ENCODE measurements at places on chromosomes 4 and X.
A peak's percentile ranks its signal among the peaks of the same experiment; 100 is the strongest.

- DNase-seq, result no peak
Observed at GRCh38 chr4:99028187-99028586, 32.7 kb downstream of the METAP1 start.

DNA sequence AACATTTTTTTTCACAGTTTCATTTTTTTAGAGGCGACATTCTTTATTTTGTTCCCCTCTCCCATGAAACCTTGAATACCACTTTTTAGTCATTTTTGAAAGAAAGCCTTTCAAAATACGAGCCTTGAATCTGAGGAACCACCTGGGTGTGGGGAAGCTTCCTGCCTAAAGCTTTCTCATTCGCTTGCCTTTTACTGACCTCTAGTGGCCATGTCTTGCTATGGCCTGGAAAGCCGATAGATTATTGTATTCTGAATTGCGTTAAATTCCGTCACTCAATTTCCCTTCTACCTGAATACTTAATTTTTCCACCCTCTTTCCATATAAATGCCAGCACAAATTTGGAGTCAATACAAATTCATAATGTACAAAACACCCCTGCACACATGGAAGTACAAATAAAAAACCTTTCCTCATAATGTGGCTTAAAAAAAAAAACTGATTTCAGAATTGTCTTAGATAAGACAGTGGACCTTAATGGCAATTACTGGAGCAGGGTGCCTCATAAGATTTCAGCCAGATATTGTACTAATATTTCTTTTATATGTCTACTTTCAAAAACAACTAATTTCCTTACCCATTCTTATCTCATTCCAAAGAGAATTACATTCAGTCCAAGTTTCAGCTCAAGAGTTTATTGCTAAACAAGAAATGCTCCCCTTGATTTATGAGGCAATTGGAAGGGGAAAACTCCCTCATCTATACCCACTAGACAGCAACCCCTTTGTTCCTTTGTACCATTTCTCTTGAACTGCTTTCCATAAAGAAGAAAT, 217.9 kb downstream of the CENPC start:
- DNase-seq, result no peak

- no peak for DNase-seq
Observed at GRCh38 chrX:25013632-25014365, 2.0 kb downstream of the ARX start.

- no peak for DNase-seq
Observed at GRCh38 chrX:1851527-1851926, 236.7 kb downstream of the ASMT start.

GRCh38 chr4:3634894-3635820, 102.9 kb upstream of the LRPAP1 start:
- no peak for DNase-seq

- no peak for DNase-seq
Observed at GRCh38 chr4:3225936-3226335, 23.0 kb upstream of the MSANTD1 start.

GRCh38 chr4:114267976-114268375, 288.5 kb upstream of the ARSJ start:
- DNase-seq, result no peak

GRCh38 chrX:101478366-101478765, 6.9 kb upstream of the ARMCX4 start:
- DNase-seq, result no peak

- DNase-seq, result no peak
Observed at GRCh38 chr4:21543514-21543913, 405.1 kb downstream of the KCNIP4 start.

- no peak for DNase-seq
Observed at GRCh38 chr4:184398741-184399511, 75.4 kb downstream of the IRF2 start.

DNA sequence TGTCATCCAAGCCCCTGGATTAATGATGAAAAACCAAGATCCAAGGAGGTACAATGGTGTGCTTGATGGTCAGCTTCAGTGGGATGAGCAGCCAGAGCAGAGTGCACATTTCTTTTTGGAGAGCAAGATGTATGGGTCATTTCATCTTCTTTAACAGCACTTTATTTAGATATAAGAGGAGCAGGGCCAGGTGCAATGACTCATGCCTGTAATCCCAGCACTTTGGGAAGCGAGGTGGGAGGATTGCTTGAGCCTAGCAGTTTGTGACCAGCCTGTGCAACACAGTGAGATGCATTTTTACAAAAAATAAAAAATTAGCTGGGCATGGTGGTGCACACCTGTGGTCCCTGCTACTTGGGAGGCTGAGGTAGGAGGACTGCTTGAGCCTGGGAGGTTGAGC, 45.3 kb upstream of the MAP3K15 start:
- no peak for DNase-seq

GRCh38 chrX:121010218-121010617, 24.7 kb upstream of the CT47A1 start:
- no peak for DNase-seq

GRCh38 chrX:9227276-9227675, 193.3 kb upstream of the FAM9B start:
- DNase-seq, result peak; percentile 0

DNA sequence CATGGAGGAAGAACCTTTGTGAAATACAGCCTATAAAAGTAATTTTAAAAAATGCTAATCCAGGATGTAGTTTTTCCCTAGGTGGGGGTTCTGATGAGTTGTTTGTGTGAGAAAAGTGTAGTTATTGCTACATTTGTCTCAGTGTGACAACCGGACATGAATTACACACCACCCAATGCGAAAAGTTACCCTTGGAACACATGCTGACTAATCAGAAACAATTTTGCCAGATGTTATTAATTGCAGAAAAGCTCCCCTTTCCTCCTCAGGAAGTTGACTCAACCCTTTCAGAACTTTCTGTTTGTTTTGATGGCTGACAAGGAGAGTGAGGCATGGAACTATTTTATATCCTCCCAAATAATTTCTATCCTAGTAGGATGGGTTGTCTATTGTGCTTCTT, 38.1 kb upstream of the EDA2R start:
- DNase-seq, result no peak

DNA sequence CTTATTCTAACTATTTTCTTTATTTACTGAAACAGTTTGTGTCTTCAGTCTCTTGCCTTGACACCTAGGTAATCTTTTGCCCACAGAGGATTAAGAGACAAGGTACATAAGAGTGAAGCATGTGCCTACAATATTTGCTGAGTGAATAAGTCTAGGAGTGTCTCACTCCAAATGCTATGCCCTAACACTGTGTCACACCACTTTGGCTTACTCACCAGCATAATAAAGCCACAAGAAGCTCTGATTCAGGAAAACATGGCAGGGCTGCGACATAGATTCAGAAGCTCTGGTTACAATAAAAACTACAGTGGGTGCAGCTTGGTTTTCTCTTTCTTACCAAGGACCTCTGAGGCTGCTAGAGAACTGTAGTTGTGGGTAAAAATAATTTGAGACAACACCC, 127.1 kb downstream of the RBM46 start:
- no peak for DNase-seq

DNA sequence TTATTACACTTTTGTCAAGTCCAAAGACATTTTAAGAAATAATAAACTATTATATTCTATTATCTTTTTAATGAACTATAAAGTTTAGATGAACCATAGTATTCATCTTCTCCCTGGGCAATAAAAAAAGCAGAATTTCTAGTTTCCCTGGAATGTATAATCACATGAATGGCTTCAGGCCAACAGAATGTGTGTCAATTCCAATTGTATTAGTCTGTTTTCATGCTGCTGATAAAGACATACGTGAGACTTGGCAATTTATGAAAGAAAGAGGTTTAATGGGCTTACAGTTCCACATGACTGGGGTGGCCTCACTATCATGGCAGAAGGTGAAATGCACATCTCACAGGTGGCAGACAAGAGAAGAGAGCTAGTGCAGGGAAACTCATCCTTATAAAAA, 70.7 kb upstream of the ANXA10 start:
- DNase-seq, result no peak

DNA sequence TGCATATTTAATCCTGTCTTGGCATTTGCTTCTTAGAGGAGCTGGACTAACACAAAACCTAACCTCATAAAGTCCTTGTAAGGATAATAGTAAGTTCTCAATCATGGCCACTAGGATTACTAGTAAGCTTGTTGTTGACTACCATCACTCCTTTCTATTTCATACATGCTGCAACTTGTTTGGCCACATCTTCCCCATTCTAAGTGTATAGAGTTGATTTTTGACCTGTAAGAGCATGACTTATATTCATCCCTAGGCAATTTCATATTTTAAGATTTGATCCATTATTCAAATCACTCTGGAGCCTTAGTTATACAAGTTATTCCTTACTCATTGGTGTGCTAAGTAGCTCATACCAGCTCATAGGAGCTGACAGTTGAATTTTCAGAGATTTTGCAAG, 109.4 kb downstream of the EFHC2 start:
- DNase-seq, result no peak

- DNase-seq, result no peak
Observed at GRCh38 chr4:126479709-126480108, 1153.0 kb upstream of the INTU start.

- no peak for DNase-seq
Observed at GRCh38 chr4:95213366-95213765, 335.4 kb downstream of the UNC5C start.

- DNase-seq, result no peak
Observed at GRCh38 chr4:101066626-101067170, 280.6 kb downstream of the PPP3CA start.

DNA sequence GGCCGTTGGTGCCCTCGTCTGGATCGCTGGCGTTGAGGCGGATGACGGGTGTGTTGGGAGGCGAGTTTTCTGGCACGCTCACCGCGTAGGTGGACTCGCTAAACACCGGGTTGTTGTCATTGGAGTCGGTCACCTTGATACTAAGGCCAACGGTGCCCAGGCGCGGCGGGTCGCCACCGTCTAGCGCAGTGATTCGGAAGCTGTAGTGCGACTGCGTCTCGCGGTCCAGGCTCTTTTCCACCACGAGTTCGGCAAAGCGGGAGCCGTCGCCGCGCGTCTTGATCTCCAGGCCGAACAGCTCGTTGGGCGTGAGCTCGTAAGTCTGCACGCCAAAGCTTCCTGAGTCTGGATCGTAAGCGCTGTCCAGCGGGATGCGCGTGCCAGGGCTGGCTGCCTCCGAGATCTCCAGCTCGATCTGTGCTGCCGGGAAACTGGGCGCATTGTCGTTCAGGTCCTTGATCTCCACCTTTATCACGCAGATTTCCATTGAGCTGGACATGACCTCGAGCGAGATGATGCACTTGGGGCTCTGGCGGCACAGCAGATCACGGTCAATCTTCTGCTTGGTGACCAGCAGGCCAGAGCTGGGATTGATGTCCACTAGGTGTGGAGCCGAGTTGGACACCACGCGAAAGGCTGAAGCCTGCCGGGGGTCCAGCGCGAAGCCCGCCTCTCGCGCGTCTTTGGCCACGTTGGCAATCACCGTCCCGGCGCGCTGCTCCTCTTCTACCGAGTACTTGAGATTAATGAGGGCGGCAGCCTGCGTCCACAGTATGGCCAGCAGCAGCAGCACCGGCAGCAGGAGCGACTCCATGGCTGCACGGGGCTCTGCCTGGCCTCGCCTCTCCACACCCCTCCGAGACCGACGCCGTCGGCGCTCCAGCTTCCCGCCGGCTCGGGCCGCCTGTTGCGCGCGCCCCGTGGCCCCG, 2.0 kb downstream of the PCDH19 start:
- DNase-seq, result no peak

GRCh38 chrX:133697656-133698055, 282.4 kb upstream of the GPC4 start:
- DNase-seq, result no peak

DNA sequence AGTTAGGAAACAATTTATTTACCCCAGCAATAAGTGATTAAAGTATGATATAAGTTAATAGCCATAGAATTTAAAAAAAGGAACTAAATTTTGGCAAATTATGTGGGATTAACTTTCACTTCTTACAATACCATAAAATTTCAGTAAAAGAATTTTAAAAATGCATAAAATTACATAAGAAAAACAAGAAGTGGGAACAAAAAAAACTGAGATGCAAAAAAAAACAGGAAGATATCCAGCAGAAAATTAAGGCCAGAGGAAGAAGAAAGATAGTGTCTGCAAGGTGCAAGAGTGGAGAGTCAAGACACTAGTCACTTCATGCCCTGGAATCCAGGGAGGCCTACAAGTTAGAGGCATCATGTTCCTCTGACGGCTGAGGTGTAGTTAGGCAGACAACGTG, 184.2 kb downstream of the GASK1B start:
- no peak for DNase-seq

- DNase-seq, result no peak
Observed at GRCh38 chr4:148487181-148487580, 45.0 kb upstream of the NR3C2 start.

GRCh38 chrX:154401918-154402621, 3.9 kb downstream of the RPL10 start:
- no peak for DNase-seq

DNA sequence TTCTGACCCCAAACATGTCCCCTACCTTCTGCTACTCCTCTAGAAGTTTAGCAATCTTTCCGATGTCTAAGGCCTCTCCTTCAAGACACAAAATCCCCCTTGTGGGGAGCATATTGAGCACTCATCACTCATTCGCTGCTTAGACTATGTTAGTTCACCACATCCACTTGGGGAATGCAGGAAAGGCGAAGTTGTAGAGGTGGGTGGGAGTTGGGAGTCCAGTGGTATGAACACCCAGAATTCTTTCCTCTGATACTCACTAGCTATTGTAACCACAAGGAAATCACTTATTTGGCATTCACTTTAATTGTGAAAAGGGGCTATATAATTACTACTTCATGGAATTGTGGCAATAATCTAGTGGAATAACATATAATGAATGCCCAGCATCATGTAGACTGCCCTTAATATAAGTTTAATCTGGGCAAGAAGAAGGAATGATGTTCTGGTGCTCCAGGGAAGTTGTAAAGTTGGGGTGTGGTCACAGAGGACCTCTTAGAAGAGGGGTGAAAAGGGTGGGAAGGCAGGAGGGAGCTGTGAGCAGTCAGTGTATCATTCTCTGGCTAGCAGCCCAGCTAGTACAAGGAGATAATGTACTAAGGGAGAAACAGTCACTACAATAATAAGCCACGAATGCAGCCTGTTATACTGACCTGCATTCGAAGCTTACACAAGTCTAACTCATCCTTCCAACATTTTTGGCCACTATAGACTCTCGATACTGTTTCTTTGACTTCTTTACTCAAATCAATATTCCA, 468.2 kb upstream of the DIPK2B start:
- DNase-seq, result no peak

DNA sequence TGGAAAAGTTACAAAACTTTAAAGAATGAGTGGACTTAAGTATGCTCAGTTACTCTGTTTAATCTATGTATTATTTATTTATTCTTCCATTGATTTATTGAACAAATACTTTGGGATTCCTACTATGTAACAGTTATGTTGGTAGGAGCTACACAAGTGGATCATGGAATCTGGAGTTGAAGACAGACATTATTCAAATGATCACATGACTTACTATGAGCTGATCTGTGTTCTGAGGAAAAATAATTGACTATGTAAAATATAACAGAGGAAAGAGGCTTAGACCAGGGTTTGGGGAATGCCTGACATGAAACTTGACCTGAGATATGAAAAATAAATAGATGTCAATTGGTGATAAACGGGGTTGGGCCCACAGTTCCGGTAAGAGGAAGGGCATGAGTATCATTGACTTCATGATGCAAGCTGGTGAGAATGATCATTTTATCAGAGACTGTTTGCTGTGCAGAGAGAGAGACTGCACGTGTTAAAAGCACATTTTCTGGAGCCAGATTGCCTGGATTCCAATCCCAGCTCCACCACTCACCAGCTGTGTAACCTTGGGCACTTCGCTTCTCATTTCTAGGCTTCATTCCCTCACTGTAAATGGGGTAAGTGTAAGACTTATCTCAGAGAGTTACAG, 179.0 kb downstream of the SPCS3 start:
- no peak for DNase-seq

GRCh38 chr4:108172231-108172752, 3.6 kb upstream of the LEF1 start:
- DNase-seq, result no peak
